ENCODE measurements at places on chromosomes 7 and 10. TPM values are rescaled to one million over a fixed set of nuclear protein-coding genes. Genes with fewer than 3 reads are reported as not detected.

SORCS1 gene
- not detected for total RNA-seq

DMBT1 gene
- total RNA-seq: 0.05 TPM

PDK4 gene
- 22.0 TPM for total RNA-seq

EPHA1 gene
- not detected for total RNA-seq

HPSE2 gene
- not detected for total RNA-seq

FGFBP3 gene
- total RNA-seq: 3.1 TPM

ERVW-1 gene
- not detected for total RNA-seq

UCN3 gene
- not detected for total RNA-seq

SEMA3E gene
- total RNA-seq: 2.1 TPM

C10orf95 gene
- 0.09 TPM for total RNA-seq

NME8 gene
- not detected for total RNA-seq

CYP3A7 gene
- not detected for total RNA-seq

FAM241B gene
- 20.5 TPM for total RNA-seq

FAS gene
- total RNA-seq: 30.2 TPM

PON2 gene
- 291 TPM for total RNA-seq

SPDYE8 gene
- total RNA-seq: not detected

ASAH2 gene
- total RNA-seq: 3.2 TPM

PDZD7 gene
- 0.63 TPM for total RNA-seq

TFPI2 gene
- 302 TPM for total RNA-seq

CFAP69 gene
- total RNA-seq: 1.8 TPM

KIAA1217 gene
- total RNA-seq: 2.8 TPM

TAS2R3 gene
- not detected for total RNA-seq

All from A549 treated with RU486 at 1 μM for 4 hours (cell line).